ENCODE measurements at places on chromosomes 3 and 15.
A peak's percentile ranks its signal among the peaks of the same experiment; 100 is the strongest.

- DNase-seq = no peak
Observed at GRCh38 chr3:27134171-27134796, 234.9 kb downstream of the NEK10 start.

- no peak for DNase-seq
Observed at GRCh38 chr3:184380627-184381260, 890 bp downstream of the CHRD start.

- DNase-seq = no peak
Observed at GRCh38 chr3:170424879-170425278, 6.2 kb downstream of the CLDN11 start.

DNA sequence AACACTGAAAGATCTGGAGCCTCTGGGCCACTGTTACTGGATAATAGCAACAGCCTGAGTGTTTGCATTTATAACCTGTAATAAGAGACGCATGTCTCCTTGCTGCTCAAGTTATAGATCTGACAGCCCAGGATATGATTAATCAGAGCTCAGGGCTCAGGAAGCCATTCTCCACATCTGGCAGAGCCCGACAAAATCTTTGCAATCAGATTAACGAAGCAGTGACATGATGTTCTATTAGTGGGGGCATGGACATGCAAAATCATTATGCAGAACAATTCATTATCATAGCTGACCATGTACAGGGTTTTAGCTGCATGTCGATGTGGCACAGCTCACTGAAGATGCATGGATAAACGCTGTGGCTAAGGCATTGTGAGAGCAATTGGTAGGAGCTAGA lies 730.3 kb downstream of the ZNF385D start:
- DNase-seq = no peak

- no peak for DNase-seq
Observed at GRCh38 chr3:132662212-132662611, 2.1 kb downstream of the UBA5 start.

- no peak for DNase-seq
Observed at GRCh38 chr3:128504533-128504915, 11.5 kb upstream of the GATA2 start.

DNA sequence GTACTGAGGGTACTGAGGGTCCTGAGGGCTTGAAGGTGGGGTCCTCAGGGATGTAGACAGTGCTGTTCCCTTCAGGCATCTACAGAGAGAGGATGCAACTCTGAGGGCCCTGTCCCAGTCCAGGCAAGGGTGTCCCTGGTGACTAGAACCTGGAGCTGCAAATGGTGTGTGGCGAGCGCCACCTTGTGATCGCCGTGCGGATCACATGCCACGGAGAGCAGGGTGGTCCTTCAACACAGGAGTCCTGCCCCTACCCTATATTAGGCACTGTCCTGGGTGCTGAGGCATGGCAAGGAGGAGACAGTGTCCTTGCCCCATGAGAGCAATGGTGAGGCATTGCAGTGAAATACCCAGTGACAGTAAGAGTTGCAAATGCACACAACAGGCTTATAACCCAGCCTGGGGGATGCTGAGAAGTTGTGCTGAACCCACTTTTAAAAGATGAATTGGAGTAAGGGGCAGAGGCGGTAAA lies 23.6 kb downstream of the RHCG start:
- no peak for DNase-seq

DNA sequence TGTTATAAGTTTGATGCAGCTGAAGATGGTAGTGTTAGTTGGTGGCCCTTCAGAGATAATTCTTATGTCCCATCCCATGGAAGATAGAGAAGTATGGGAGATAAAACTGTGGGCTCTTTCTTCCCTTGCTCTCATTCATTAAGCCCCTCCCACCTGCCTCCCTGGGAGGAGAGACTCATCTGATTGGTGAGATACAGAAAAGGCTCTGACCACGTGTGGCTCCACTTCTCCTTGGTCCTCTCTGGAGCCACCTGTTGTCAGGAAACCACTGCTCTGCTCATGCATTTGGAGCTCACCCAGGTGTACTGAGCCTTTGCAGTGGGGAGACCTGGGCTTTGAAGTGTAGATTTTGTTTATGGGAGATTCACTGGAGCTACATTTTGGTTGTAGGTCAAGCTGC lies 293.2 kb upstream of the RASGRP1 start:
- no peak for DNase-seq

DNA sequence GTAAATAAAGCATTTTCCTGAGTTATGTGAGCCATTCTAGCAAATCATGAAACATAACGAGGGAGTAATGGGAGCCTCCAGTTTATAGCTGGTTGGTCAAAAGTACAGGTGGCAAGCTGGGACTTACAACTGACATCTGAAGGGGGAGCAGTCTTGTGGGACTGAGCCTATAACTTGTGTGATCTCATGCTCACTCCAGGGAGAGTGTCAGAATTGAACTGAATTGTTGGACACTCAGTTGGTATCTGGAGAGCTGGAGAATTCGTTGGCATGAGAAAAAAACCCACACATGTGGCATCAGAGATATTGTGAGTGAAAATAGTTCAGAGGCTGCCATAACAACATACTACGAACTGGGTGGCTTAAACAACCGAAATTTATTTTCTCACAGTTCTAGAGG lies 22.8 kb upstream of the DENND6A start:
- DNase-seq = no peak

DNA sequence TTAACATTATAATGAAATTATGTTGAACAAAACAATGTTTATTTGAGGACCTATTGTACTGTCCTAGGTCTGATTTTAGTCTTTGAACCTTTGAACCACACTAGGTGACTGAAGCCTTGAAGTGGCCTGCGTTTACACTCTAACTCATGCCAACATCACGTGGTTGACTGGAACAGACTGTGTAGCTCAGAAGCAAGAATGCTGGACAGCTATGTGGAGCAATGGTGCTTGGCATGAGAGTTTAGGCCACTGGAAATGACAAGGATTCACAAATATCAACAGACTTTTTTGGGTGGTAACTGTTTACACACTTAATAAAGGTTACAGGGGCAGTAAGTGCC lies 391.5 kb downstream of the RAP2B start:
- DNase-seq = no peak

DNA sequence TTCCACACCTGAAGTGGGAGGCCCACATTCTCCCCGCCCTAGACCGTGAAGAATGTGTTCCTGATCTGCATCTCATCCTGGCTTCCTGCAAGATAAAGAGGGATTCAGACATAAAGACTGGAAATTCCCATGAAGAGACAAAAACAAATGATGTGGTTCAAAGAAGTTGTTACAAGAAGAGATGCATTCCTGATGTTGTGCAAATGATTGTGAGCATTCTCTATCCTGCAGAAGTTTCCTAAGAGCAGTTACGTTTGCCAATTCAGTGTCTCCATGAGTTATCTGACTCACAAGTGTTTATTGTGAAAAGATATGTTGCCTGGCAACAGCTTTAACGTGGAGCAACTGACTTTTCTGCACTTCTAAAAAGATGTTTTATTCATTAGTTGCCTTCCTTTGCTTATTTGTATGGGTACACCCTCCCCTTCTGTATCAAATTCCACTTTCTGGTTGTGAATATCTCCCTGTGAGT lies 107.8 kb downstream of the ZIC4 start:
- no peak for DNase-seq

DNA sequence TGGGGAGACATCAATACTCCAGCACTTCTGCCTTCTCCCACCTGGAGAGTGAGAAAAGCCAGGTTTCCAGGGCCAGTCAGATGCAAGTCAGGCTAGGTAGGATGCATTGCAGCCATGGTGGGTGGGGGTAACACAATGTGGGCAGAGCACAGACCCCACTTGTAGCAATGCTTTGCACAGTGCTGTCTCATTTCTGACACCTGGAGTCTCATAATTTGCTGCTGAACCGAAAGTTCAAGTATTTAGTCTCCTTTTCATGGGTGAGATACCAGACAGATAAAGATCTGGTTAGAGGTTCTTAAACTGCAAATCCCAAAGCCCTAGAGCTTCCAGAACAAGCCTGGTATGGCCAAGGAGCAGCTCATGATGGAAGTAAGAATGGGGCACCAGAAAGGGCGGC lies 880.3 kb upstream of the CFAP20DC start:
- no peak for DNase-seq

DNA sequence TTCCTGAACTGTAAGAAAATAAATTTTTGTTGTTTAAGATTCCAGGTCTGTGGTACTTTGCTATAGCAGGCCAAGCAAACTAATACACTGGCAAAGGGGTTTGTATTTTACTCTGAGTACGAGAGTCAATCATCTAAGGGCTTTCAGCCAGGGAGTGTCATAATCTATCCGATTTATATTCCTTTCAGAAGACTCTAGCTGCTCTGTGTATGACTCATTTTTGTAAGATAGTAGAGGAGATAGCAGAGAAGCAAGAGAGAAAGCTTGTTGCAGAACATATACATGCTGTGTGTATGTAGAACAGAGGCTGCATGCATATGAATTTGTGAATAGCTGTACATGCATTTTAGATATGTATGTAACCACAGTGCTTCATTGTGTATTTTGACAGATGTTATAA lies 577.9 kb upstream of the EPHA6 start:
- DNase-seq = no peak

GRCh38 chr15:68349151-68349550 lies 71.6 kb downstream of the FEM1B start:
- no peak for DNase-seq

GRCh38 chr3:182793663-182794454 lies 555 bp downstream of the ATP11B start:
- DNase-seq = peak; percentile 15

- DNase-seq = no peak
Observed at GRCh38 chr3:72388117-72388516, 460.1 kb downstream of the SHQ1 start.

GRCh38 chr3:142481196-142481595 lies 33.4 kb upstream of the XRN1 start:
- no peak for DNase-seq

DNA sequence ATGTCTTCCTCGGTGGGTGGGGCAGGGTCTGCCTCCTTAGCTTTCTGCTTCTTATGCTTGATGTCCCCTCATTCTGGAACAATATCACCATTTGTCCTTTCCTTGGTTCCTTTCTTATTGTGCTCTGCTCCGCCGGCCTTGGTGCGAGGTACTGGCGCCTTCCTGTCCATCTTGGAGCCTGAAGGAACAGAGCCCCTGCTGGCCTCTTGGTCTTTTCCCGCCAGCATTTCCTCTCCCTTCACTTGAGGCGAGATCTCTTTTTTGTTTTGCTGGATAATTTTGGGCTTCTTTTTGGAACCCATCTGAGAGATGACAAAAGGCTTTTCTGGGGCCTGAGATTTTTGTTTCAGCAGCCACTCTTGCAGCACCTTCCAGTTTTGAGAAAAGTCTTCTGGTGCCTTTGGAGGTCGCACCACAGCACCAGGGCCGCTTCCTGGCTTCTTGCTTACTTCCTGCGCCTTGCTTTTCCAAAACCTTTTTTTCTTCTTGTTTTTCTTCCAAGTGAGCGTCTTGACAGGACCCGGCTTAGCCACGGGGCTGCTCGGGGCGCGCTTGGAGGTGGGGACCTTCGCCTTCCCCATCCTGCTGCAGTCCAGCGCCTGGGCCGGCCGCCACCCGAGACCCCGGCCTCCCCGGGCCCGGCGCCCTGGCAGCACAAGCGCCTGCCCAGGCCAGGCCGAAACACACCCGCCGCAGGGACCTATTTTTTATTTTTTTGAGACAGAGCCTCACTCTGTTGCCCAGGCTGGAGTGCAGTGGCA lies 127.1 kb downstream of the KLF13 start:
- no peak for DNase-seq

DNA sequence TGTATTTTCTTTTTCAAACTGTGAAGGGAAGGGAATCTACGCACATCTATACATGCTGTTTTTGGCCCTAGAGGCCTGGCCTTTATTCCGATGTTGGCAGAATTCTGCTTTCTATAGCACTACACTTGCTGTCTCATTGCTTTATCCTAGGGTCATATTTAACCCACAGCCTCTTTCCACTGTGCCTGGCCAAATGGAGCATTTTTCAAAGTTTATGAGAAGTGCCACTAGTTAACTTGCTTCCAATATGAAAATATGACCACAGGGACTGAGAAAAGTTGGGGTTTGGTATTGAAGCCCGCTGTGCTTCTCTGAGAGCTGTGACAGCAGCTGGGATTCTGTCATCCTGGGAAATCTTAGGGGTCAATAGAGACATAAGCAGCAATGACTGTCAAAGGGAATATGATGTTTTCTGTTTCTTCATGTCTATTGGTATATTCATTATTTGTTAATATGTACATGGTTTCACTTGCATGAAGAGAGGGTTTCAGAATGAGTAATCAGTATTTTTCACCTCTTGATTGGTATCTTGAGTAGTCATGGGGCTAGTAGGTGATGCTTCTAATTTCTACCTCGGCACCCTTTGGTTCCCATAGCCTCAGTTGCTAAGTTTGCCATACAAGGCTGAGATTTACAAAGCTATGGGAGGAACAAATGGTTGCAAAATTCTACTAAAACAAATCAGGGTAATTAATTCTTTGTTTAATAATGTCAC lies 275.8 kb upstream of the RBMS3 start:
- no peak for DNase-seq
